ENCODE measurements at places on chromosomes 11 and 22. TPM values are rescaled to one million over a fixed set of nuclear protein-coding genes. Genes with fewer than 3 reads are reported as not detected.
A peak's percentile ranks its signal among the peaks of the same experiment; 100 is the strongest.

DNA sequence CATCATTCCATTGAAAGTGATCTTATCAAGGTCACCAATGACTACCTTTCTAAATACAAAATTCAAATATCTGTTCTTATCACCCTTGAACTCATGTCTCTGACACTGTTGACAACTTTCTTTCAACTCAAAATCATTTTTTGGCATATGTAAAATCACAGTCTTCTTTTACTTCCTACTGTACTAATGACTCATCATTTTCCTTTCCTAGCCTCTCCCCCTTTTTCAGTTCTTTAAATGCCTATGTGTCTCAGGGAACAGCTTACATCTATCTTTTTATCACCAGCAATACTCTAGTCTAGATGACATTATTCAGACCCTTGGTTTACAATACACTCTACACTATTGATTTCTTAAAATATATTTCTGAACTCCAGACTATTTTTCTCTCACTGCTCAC is 2220.7 kb upstream of the RAG2 start:
- no peak for DNase-seq

DNA sequence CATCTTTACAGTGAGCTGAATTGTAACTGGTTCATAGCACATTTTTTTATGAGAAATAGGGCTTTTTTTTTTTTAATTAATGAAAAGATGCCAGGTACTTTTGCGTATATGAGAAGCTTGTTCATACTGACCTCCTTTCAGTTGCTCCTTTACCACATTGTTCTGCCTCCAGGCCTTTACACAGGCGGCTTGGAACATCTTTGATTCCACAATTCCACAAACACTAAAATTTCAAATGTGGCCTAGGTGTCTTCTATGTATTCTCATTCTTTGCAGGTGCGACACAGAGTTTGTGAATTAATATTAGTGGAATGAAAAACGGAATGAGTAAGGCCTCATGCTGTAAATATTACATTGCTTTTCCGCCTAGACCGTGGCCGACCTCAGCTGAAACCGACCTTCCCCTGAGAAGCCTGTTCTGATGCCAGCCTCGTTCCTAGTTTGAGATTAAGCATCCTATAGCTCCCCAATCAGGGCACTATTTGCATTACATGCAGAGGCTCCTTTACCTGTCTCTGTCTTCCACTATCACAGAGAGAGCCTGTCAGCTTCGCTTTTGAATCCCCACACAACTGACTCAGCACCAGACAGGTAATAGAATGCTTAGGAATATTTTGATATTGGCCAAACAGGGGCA is 125.8 kb downstream of the LDLRAD3 start:
- no peak for DNase-seq

- no peak for DNase-seq
These were observed 639 bp downstream of the INCENP start for GRCh38 chr11:62124186-62125113.

GRCh38 chr11:77512092-77512491 is 38.2 kb upstream of the PAK1 start:
- DNase-seq, result no peak

- DNase-seq, result no peak
These were observed 68.5 kb downstream of the ARFGAP2 start for GRCh38 chr11:47108214-47108613.

DNA sequence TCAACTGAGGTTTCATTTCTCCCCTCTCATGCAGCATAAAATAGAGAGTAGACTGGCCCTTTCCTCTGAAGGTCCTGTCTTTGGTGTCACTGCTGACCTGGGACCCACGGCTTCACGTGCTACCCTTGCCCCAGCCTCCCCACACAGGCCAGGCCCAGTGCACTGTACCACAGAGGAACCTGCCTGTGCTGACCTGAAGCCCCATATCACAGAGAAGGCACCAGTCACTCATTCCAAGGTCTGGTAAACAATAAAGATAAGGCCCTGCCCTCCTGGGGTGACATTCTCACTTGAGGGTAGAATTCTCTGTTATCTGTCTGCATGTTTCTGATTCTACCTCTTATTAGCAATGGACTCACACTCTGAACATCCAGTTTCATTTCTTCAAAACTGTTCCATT is 51.3 kb downstream of the RPL27A start:
- DNase-seq, result no peak

- DNase-seq, result peak; percentile 2
These were observed 344.7 kb downstream of the BUD13 start for GRCh38 chr11:116427903-116428637.

HBE1 gene
- total RNA-seq, result not detected

OR4D5 gene
- not detected for total RNA-seq

SYCE3 gene
- not detected for total RNA-seq

COMT gene
- 151 TPM for total RNA-seq

DGCR6L gene
- 58.2 TPM for total RNA-seq

GRCh38 chr11:44763121-44763820 is 36.5 kb downstream of the TSPAN18 start:
- DNase-seq, result peak; percentile 70

CD151 gene
- total RNA-seq, result 159 TPM

DNA sequence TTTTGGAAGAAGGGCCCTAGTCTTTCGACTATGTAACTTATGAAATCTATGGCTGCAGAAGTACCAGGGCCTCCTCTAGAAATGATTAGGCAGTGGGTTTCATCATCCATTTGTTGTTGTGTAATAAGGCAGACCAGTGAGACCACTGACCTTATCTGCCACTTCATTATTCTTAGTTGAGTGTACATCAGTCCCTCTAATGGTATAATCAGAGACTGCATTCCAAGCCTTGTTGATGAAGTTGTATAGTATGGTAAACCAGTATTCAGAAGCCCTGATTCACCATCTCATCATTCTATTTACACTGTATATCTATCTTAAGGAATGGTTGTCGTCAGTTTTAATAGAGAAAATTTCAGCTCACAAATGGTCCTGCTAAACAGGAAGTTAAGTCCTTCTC is 32.2 kb upstream of the GRIA4 start:
- peak; percentile 1 for DNase-seq

ILK gene
- 115 TPM for total RNA-seq

- DNase-seq, result peak; percentile 89
These were observed 38.1 kb upstream of the CARD18 start for GRCh38 chr11:105177658-105178057.

IL18 gene
- 0.81 TPM for total RNA-seq

DNA sequence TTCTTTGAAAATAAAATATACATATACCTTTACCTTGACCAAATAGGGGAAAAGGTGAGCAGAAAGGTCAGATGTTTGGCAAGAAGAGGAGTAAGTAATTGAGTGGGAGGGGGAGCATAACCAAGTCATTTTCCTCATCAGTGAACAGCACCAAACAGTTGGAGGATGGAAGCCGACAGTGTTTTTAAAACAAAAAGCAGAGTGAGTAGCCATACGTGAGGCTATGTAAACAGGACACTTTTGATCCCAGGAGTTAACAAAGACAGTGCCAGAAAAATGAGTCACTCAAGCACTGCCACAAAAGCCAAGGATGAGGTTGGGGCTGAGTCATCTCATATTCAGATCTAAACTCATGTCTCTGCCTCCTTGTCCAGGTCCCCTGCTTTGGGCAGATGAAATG is 734.7 kb downstream of the KCNA4 start:
- peak; percentile 92 for DNase-seq

DNA sequence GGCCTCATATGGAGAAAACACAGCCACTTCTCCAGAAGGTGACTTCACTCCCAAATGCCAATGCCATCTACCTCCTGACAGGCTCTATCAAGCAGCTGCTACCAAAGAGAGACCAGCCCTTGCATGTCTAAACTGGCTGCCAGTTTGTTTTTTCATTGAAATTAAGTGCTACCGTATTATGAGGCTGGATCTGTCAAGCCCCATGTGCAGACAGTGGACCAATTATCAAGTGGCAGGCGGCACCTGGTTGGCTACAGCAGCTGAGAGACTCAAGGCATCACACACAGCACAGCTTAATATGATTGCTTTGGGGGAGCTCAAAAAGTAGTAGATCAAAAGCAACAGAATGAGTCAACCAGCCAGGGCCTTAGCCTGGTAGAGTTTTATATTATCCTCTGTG is 1293.0 kb upstream of the TENM4 start:
- no peak for DNase-seq

DNA sequence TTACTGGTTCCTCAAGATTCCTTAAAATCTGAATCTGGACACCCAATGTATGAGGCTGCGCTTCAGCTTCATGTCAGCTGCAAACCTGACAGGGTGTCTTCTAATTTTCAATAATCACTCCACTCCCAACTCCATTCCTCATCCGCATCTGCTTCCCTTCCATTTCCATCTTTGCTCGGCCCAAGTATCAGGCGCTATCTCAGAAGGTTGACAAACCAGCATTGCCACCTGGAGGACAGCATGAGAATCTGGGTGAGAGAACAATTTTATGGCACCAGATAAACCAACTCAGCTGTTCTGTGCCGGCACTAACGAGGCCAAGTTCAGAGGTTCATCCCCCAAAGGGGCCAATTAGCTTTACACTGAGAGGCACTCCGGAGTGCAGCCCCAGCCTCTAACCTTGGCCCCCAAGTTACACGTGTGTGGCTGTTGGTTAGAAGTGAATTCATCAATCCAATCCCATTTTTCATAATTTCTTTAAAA is 79.1 kb upstream of the LMO2 start:
- peak; percentile 81 for DNase-seq

DNA sequence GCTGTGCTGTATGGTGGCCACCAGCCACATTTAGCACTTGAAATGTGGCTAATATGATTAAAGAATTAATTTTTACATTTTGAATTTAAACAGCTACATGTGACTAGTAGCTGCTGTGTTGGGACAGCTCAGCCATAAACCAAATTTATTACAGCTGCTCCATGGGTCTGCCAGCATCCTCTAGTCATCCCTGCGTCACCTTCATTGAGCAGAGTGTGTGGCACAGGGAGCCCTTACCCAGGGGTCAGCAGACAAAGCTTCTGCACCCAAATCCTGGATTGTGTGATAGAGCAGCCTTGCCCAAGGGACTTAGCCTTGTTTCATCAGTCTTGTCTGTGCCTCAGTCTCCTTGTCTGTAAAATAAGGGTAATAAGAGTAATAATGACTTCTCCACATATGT is 19.4 kb upstream of the ACCSL start:
- DNase-seq, result no peak

OR5B21 gene
- total RNA-seq, result not detected

DNA sequence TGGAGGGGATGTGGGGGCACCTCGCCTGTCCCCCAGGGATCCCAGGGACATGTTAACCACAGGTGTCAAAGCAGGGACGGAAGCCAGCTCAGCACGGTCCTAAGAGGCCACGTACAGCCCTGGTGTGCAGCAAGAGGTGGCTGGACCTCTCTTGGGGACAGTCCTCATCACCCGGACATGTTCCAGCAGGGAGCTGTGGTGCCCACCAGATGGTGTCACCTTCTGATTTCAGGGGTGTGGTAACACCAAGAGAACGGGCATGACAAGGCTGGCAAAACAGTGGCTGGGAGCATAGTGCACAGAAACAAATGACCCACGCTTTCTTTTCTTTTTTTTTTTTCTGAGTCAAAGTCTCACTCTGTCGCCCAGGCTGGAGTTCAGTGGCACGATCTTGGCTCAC is 25.6 kb upstream of the COMT start:
- DNase-seq, result no peak

DNA sequence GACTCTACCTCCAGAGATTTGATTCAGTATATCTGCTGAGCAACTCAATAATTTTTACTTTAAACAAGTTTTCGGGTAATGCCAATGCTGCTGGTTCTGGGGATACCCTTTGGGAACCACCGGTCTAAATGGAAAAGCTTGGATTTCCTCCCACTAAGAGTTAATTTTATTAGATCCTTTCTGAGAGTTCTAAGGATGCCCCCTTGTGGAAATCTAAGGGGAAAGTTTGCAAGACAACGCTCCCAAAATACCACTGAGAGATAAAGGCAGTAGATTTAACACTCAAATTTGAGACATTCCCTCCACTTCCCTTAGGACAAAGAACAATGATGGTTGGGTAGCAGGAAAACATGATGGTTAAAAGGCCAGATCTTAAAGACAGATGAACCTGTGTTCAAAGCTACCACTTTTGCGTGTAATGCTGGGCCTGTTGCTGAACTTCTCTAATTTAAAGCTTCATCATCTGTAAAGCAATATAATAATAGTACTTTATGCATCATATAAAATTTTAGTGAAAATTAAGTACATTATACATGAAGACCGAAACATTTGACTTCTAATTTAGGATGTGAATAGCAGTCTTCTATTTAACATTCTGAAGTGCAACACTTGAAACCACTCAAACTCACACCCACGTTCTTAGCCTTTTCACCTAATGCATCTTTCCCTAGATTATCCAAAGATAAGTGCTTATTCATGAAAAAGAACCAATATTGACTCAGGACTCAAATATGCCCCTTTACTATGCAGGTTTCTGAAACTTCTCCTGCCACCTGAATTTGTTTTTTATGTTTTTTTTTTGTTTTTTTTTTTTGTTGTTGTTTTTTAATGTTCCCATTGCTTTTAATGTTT is 110.1 kb upstream of the LUZP2 start:
- DNase-seq, result peak; percentile 35

KCTD14 gene
- total RNA-seq, result 0.45 TPM

GRCh38 chr11:60929764-60930163 is 5.5 kb downstream of the TMEM132A start:
- no peak for DNase-seq

DNA sequence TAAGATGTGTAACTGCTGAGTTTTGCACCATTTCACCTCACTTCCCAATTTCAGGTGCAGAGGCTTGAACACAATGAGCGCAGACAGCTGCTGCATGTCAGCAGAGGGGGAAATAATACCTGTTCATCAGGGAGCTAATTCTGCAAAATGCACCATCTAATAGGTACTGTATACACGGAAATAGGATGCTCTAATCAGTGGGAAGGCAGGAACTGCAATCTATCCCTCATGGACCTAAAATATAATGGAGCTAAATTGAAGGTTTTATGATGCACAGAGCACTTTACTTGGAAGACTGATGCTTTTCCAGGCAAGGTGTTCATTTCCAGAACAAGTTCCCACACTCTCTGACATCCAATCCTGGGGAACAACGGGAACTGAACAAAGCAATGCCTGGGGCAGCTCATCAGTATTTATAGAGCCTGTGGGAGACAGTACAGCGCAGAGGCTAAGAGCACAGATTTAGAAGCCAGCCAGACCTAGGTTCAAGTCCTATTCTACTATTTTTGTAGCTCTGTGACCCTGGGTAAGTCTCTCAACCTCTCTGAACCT is 78.5 kb downstream of the TENM4 start:
- no peak for DNase-seq

DNA sequence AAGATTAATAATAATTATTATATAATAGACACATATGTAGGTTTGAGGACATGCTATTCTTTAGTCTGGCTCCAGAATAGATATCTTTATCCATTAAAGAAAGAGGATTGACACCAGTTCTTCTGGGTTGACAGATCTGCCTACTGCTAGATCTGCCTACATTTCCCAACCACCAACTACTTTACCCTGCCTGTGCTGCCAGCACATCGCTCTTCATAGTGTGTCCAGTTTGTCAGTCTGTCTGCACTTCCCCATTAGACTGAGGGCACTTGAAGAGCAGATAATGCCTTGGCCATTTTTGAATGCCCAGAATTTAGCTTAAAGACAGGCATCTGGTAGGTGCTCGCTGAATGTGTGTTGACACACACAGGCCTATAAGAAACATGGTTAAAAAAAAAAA is 910.1 kb upstream of the FAT3 start:
- no peak for DNase-seq

Measured in fibroblast of the aortic adventitia (primary cell).